ENCODE measurements at places on chromosomes 12 and 14.

GRCh38 chr12:62625228-62625627 is 158.6 kb downstream of the MON2 start:
- no peak for DNase-seq

DNA sequence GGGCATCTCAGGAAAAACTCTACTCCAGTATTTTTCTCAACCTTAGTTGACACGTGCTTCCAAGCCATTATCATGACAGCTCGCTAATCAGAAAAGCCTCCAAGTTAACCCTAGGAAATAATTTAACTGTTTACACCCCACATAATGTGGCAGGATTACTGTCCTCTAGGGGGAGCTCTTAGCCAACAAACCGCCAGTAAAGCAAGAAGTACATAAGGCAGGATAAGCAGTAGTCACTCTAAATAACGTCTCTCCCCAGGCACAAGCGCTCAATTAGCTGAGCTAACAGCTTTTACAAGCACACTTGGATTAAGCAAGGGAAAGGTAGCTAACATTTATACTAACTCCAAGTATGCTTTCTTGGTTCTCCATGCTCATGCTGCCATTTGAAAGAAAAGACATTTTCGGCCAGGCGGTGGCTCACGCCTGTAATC is 22.8 kb downstream of the APOBEC1 start:
- DNase-seq, result no peak

DNA sequence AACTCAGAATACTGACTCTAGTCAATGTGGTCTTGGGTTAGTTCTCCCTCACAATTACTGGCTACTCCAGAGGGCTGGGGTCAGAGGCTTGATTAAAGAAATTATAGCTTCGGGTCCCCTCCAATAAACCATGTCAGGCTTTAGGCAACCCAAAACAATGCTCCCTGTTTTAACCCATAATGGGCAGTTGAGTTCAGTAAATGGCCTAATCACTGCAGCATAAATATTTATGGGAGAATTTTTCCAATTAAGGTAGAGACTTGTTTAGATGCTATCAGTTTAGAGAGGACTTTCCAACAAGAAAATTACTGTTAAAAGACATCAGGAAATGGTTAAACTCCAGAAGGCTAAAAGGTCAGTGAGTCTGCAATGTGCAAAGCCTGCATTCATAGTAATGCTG is 389.2 kb upstream of the PRICKLE1 start:
- DNase-seq, result no peak

- DNase-seq, result no peak
Observed at GRCh38 chr12:12890543-12891079, 751 bp upstream of the GPRC5A start.

GRCh38 chr12:38813923-38814322 is 91.5 kb downstream of the CPNE8 start:
- DNase-seq, result no peak

- no peak for DNase-seq
Observed at GRCh38 chr12:13227191-13227590, 30.7 kb downstream of the EMP1 start.

GRCh38 chr14:105117710-105118385 is 50.7 kb downstream of the JAG2 start:
- no peak for DNase-seq

DNA sequence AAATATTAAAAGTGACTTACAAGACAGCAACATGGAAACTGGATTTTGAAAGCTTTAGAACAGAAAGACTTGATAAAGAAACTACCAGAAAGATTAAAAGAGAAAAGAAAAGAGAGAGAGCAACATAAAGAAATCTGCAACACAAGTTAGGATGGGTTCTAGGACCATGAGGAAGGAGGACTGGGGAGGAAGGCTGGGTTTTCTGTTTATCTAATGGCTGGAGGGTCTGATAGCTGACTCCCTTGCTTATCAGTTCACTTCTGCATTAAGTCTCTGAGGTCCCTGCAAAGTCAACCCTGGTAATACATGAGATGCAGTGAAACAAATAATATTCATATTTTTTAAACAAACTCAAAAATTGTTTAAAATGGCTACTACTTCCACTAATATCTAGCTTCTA is 90.1 kb downstream of the RPAP3 start:
- DNase-seq, result no peak

- no peak for DNase-seq
Observed at GRCh38 chr12:108589028-108589839, 8.7 kb downstream of the TMEM119 start.

- DNase-seq, result no peak
Observed at GRCh38 chr12:1799051-1799881, 21.1 kb upstream of the LRTM2 start.

- DNase-seq, result no peak
Observed at GRCh38 chr12:41920355-41920754, 224.3 kb downstream of the GXYLT1 start.

GRCh38 chr14:32244404-32244803 is 41.3 kb upstream of the RNU6-8 start:
- no peak for DNase-seq

GRCh38 chr14:105340821-105341733 is 26.5 kb downstream of the PACS2 start:
- no peak for DNase-seq

GRCh38 chr12:1809591-1810190 is 10.7 kb upstream of the LRTM2 start:
- no peak for DNase-seq

All from stimulated activated CD4-positive, alpha-beta T cell treated with anti-CD3 and anti-CD28 coated beads, Interleukin-1b, Interleukin-23, amount 100 ng/mL, for 1 hour (primary cell).